ENCODE measurements at places on chromosomes 13 and 19.

GRCh38 chr19:12767666-12768065 lies 7.7 kb downstream of the HOOK2 start:
- no peak for DNase-seq

- no peak for DNase-seq
These were observed 231.7 kb downstream of the MZT1 start for GRCh38 chr13:72495681-72496080.

DNA sequence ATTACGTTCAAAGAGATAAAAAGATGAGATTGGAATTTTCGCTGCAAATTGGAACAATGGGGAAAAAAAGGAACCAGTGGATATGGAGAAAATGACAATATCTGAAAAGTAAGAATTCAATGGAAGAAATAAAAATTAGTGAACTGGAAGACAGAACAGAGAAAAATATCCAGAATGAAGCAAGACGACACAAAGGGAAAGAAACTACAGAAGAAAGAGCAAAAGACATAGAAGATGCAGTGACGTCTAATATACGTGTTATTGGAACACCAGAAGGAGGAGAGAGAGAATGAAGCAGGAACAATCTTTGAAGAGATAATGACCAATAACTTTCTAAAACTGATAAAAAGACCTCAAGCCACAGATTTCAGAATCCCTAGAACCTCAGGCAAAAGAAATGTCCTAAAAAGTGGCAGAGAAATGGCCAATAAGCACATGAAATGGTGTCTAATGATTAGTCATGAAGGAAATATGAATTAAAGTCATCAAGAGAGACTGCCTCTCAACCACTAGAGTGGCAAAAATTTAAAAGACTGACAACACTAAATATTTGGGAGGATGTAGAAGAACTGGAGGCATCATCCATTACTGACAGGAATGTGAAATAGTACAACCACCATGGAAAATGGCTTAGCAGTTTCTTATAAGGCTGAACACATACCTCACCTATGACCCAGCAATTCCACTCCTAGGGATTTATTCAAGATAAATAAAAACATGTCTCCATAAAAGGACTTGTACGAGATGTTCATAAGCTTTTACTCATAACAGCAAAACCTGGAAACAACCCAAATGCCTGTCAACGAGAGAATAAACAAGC lies 56.5 kb downstream of the GADD45B start:
- DNase-seq: no peak

GRCh38 chr13:49146950-49147355 lies 73.2 kb upstream of the MLNR start:
- DNase-seq: no peak

GRCh38 chr13:45468635-45469034 lies 3.9 kb downstream of the COG3 start:
- DNase-seq: no peak

GRCh38 chr13:26710166-26710565 lies 50.4 kb downstream of the GPR12 start:
- DNase-seq: no peak

DNA sequence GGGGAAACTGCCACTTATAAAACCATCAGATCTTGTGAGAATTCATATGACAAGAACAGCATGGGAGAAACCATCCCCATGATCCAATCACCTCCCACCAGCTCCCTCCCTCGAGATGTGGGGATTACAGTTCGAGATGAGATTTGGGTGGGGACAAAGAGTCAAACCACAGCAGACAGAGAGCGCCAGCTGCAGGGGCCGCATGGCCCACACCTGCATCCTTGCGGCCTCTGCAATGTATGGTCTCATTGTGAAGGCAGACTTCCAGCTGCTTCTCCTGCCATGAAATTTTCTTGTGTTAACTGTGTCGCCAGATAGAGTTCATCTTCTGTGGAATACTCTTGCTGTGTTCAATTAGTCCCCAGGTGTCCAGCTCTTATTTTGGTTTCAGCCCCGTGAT lies 17.3 kb upstream of the SLC15A1 start:
- no peak for DNase-seq

DNA sequence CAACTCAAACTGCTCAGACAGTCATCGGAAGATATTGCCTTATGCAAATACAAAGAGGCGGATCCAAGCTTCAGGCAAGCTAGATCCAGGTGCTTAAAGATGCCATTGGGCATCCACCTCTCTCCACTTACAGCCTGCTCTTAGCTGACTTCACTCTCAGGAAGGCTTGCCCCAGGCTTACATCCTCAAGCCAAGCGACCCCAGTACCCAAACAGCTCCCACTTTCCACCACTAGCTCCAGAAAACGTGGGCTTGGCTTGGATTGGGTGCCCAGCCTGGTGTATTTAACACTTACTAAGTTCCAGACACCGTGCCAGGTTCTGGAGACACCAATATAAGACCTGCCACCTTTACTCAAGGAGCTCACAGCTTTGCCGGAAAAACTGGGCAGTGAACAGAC lies 142.1 kb upstream of the VSTM2B start:
- no peak for DNase-seq

Measured in T-helper 9 cell (primary cell).